CD4-positive, alpha-beta T cell treated with Interferon alpha-2 for 1 hour (primary cell): ENCODE measurements at places on chromosomes 3 and 15.

GRCh38 chr15:74387621-74388362, 20.3 kb upstream of the CYP11A1 start:
- no peak for DNase-seq

DNA sequence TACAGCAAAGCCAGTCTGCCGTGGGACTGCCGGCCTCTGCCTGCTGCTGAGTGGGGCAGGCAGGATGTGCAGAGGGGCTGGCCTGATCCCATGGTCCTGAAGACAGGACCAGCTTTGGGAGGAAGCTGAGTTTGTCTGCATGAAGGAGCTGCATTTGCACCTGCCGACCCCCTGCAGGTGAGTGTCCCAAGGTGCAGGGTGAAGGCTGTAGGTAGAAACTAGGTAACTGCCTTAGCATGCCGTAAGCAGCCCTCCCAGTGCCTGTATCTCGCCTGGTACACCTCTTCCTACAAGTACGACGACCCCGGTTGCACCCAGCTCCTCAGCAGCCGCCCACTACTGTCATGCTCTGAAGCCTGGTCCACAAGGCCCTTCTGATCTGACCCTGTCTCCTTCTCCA, 34.9 kb downstream of the AMOTL2 start:
- no peak for DNase-seq

DNA sequence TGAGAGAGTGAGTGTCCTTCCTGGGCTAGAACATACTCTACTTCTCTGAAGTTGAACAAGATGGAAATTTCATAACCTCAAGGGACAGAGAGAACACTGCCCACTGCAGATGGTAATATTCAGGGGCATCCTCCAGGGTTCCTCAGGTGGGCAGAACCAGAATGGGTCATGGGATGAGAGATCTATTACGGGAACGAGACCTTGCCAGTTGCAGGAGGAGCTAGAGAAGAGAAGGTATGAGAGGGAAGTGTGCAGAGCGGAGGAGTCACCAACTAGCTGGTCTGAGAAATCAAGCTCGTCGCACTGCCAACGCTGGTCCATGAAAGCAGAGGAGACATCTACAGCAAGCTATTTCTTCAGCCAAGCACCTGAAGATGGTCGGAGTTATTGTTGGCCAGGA, 184.7 kb downstream of the TJP1 start:
- no peak for DNase-seq

DNA sequence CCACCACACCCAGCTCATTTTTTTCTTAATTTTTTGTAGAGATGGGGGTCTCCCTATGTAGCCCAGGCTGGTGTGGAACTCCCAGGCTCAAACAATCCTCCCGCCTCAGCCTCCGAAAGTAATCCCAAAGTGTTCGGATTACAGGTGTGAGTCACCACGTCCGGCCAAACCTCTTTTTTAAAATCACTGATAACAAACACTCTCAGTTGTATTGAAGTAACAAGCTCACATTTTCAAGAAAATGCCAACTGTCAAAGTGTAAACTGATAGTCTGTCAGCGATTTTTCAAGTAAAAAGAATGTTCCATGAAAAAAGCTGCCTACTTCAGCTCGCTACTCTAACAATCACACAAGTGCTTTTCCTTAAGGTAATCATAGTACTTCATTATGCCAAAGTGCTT, 33.4 kb downstream of the UBXN7 start:
- DNase-seq, result no peak

- DNase-seq, result no peak
Measured at GRCh38 chr3:150917951-150918350, 12.7 kb upstream of the MINDY4B start.

DNA sequence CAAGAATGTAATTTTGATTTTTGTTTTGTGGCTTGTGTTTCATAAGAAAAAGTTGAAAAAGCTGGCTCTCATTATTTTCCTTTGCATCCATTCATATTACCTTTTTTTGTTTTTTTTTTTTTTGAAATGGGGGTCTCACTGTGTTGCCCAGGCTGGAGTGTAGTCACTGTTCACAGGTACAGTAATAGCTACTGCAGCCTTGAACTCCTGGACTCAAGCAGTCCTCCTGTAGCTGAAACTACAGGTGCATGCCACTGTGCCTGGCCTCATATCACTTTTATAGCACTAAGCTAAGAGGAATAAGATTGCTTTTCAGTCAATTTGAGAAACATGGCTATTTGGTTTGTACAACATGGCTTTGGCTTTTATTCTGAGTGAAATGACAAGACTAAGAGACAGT, 49.8 kb downstream of the TCF12 start:
- no peak for DNase-seq

DNA sequence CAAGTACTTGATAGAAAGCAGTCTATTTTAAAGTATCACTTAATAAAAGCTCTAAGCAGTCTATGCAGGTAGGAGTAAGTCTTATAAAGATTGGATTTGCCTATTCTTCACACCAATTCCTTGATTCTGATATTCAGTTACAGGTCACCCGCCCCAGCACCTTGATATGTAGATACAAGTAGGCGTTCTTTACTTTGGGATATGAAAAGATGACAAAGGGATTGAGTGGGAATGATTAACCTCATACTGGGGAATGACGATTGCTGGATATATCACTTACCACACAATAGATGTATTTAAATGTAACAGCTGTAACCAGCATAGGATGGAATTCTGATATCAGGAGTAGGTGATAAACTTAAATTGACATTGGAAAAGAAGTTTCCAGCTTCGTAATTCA, 47.1 kb downstream of the HHLA2 start:
- DNase-seq, result no peak

DNA sequence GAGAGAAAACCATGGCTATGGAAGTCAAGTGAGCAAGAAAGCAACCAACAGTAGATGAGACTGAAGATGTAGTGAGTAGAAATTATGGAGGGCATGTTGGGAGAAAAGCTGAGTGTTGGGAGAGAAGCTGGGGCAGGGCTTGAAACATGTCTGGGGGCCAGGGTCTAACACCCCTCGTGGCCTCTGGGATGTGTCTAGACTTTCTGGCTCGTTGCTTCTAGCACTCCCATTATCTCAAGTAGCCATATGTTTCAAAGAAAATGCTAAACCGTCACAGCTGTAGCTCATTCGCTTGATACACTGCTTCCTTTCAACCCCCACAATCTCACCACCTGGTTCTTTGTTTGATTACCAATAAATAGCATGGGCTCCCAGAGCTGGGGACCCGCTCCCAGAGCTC, 83.8 kb upstream of the BCHE start:
- no peak for DNase-seq

DNA sequence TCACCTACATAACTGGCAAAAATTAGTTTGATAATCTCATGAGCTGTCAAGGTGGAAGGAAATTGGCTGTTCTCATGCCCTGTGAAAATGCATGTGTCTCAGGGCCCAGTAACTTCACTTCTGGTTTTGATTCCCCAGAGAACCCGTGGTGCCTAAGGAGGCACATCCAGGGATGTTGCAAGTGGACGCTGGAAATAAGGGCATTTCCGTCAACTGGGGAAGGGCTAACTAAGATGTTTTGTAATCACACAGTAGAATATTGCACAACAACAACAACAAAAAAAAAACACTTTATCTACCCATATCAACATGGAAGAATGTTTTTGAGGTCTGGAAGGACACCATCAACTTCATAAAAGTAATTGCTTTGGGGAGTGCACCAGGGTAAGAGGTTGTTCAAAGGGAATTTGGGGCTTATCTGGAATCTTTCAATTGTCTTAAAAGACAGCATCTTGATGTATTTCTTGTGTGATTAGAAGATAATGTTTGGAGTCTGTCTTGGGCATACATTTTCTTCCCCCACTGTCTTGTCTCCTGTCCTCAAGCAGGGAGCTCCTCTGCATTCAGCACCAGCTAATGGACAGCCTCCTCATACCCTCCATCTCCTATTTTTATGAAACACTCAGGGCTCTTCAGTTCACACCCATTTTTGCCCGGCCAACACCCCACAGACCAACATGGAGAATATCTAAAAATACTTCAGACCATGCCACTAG, 37.2 kb upstream of the PRR20G start:
- DNase-seq, result no peak

GRCh38 chr3:12312010-12312409, 23.1 kb downstream of the PPARG start:
- DNase-seq, result no peak

- no peak for DNase-seq
Measured at GRCh38 chr3:66854601-66855151, 143.4 kb upstream of the KBTBD8 start.

- DNase-seq, result no peak
Measured at GRCh38 chr3:55412545-55412944, 74.6 kb downstream of the WNT5A start.

DNA sequence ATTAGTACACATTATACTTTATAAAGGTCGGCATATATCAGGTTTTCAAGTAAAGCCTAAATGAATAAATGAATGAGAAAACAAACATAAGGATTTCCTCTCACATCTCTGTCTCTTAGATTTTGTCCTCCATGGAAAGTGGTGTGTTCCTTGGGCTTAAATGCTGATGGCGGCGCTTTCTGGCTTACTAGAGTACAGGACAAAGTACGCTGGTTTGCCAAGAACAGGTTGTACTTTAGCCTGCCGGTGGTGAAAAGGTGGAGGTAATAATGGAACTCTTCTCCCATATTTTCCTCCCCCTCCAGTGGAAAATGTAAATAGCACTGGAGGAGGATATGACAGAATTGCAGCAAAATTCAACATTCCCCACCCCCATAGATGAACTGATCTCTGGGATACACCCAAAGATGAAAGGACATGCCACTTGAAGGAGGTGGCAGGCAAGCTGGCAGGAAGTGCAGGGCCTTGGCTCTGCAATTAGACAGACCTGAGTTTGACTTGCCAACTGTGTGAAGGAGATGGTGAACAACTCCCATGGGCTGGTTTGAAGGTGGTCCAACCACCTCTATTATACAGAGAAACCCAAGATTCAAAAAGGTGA, 29.3 kb downstream of the CEP152 start:
- DNase-seq, result no peak
